Posterior cingulate gyrus (tissue), 11 donors: ENCODE measurements at places on chromosomes 5 and 9.
A peak's percentile ranks its signal among the peaks of the same experiment; 100 is the strongest.

GRCh38 chr9:132750668-132751067 is 80.4 kb downstream of the GTF3C4 start:
- DNase-seq: peak; percentile 18

DNA sequence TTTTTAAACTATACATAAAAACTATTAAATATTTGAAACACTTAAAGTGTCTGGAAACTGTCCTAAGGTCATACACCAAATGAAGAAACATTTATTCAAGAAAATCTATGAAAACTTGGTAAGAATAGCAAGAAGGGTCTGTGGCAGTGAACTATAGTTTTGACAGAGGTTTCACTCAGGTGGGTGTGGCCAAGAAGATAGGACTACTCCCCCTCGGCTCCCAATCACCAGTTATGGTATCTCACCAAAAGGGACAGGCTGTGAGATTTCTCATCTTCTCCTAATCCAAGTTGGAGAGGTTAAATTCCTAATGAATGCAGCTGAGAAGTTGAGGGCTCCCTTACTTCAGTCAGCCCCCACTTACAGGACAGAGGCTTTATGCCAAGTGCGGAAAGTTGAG is 2.9 kb downstream of the ARSK start:
- DNase-seq: no peak

- DNase-seq: no peak
Measured at GRCh38 chr5:82425591-82425990, 147.4 kb upstream of the RPS23 start.

DNA sequence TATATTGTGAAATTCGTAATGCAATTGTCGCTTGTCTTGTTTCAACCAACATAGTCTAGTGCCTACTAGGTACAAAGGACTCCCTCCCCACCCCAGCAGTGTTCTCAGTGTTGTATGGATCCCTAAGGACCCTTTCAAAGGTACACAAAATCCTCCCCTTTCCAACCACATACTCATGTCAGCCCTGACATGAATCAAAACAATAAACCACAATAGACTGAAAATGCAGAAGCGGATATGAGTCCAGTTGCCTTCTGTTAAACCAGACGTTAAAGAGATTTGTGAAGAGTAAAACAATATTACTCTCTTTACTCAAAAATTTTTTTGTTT is 82.4 kb upstream of the IFNK start:
- no peak for DNase-seq

DNA sequence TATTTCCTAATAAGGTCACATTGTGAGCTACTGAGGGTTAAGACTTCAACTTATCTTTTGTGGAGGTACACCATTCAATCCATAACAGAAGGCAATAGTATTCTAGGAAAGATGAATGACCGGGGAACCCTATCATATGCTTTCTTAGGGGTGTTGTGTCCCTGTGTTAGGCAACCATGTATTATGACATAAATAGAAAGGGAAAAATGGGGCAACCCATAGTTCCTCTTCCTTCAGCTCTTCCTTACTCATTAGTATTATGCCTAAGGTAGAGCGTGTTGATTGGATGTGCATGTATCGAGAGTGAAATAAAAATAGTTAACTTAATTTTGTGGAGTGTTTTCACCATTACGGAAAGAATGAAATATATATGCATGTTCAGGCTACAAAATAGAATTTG is 6.0 kb upstream of the CCNJL start:
- no peak for DNase-seq

GRCh38 chr9:75824816-75825568 is 65.5 kb upstream of the PCSK5 start:
- no peak for DNase-seq

GRCh38 chr5:173615884-173616576 is 420 bp downstream of the BOD1 start:
- peak; percentile 57 for DNase-seq

- DNase-seq: no peak
Measured at GRCh38 chr9:6272229-6272598, 56.0 kb upstream of the TPD52L3 start.

- DNase-seq: no peak
Measured at GRCh38 chr5:51201708-51202107, 181.5 kb upstream of the ISL1 start.
